ENCODE measurements at places on chromosomes 7 and 10. TPM values are rescaled to one million over a fixed set of nuclear protein-coding genes. Genes with fewer than 3 reads are reported as not detected.

The MALRD1 gene
- polyA plus RNA-seq: 3.3 TPM

- DNase-seq: no peak
Measured at GRCh38 chr10:55460008-55460407, 659.0 kb upstream of the PCDH15 start.

DNA sequence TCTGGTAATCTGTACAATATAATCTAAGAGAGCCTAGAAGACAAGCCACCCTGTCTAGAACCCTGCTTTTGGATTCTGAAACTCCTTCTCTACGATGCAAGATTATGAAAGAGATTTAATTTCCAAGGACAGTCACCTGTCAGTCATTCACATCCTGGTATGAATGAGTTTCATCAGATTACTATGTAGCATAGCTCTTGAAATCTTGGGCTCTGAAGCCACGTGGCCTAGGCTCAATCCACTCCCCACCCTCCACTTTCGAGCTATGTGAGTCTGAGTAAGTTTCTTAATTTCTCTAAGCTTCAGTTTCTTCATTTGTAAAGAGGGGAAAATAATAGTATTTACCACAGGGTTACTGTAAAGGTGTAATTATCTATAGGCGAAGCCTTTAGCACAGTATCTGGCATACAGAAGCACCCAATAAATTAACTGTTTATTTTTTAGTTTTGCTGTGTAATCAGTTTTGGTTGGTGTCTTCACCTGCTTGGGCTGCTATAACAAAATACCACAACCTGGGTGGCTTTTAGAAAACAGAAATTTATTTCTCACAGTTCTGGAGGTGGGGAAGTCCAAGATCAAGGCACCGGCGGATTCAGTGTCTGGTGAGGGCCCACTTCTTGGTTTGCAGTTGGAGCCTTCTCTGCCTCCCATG is 71.3 kb downstream of the MYOF start:
- DNase-seq: no peak

DNA sequence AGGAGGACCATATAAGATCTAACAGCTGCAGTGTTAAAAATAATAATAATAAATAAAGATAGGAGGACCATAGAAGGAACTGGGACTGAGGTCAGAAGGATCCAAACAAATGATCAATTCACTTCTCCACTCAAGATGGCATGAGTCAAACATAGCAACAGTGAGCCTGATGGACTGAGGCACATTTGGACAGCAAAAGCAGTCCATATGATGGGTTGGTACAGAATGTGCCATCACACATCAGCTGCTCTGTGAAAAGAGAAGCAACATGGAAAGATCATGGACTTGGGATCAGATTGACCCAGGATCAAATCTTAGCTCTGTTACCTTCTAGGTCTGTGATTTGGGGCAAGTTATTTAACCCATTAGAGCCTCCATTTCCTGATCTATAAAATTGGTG is 188.9 kb upstream of the KMT2E start:
- DNase-seq: no peak

- DNase-seq: no peak
Measured at GRCh38 chr7:5354460-5355232, 69.0 kb downstream of the TNRC18 start.

GRCh38 chr10:35493196-35494118 is 111.7 kb upstream of the GJD4 start:
- no peak for DNase-seq

GRCh38 chr7:33458581-33458980 is 329.2 kb downstream of the BBS9 start:
- no peak for DNase-seq

The CTBP2 gene
- polyA plus RNA-seq: 78.0 TPM

GRCh38 chr7:47095946-47096345 is 486.0 kb downstream of the TNS3 start:
- no peak for DNase-seq

The AOAH gene
- 7.6 TPM for polyA plus RNA-seq

DNA sequence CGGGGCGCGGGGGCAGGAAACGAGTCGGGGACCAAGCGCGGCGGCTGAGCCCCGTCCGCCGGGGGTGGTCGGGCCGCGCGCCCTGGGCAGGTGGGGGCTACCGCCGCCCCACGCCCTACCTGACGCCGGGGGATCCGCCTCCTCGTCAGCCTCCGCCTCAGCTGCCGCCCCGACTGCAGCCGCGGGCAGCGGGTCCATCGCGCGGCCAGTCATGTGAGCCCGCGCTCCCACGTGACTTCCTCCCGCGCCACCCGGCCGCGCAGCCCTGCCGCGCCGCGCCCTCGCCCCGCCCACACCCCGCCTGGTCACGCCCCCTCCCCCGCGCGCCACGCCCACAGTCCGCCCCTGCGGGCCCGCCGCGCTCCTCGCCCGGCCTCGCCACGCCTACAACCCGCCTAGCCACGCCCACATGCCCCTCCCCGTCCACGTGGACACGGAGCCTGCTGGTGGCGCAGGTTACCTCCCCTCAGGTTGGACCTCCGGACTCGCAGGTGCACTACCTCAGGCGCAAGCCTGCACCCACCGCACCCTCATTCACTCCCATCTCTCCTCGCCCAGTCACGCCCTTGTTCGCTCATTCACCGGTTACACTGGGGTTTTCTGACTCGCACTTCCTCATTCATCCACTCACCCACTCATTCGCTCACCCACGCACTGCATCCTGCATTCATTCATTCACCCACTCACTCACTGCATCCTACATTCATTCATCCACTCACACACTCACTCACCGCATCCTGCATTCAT is at the start of gene SNX8:
SNX8 (minus strand) TSS at position 233 of the 747 bp plus-strand sequence; CDS start at position 213, 20 bp downstream.
- peak; percentile 80 for DNase-seq

GRCh38 chr7:52592698-52593097 is 442.7 kb upstream of the POM121L12 start:
- no peak for DNase-seq

DNA sequence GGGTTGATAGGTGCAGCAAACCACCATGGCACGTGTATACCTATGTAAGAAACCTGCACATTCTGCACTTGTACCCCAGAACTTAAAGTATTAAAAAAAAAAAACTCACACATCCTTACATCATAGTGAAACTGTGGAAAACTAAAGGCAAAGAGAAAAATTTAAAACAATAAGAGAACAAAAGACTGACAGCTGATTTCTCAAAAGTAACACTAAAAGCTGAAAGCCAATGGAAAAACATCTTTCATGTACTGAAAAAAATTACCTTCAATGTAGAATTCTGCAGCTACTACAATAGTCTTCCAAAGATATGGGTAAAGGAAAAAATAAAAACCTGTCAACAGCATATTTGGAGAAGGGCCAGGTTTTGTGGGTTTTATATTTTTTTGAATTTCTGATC is 729.1 kb upstream of the NRP1 start:
- DNase-seq: no peak
